Activated CD4-positive, alpha-beta T cell treated with anti-CD3 and anti-CD28 coated beads for 48 hours (primary cell): ENCODE measurements at places on chromosomes 7 and 10.

DNA sequence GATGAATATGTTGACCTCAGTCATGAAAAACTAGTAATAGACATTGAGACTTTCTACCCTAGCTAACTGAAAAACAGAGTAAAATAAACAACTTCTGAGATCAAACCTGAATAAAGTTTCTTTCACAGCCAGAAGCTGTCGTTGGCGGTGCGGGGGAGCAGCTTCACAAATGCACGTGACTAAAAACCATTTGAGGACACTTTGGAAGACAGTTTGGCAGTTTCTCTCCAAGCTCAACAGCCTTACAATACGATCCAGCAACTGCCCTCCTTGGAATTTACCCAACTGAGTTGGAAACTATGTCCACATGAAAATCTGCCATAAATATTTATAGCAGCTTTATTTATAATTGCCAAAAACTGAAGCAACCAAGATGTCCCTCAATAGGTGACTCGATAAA is 63.1 kb downstream of the CYTH3 start:
- no peak for DNase-seq

DNA sequence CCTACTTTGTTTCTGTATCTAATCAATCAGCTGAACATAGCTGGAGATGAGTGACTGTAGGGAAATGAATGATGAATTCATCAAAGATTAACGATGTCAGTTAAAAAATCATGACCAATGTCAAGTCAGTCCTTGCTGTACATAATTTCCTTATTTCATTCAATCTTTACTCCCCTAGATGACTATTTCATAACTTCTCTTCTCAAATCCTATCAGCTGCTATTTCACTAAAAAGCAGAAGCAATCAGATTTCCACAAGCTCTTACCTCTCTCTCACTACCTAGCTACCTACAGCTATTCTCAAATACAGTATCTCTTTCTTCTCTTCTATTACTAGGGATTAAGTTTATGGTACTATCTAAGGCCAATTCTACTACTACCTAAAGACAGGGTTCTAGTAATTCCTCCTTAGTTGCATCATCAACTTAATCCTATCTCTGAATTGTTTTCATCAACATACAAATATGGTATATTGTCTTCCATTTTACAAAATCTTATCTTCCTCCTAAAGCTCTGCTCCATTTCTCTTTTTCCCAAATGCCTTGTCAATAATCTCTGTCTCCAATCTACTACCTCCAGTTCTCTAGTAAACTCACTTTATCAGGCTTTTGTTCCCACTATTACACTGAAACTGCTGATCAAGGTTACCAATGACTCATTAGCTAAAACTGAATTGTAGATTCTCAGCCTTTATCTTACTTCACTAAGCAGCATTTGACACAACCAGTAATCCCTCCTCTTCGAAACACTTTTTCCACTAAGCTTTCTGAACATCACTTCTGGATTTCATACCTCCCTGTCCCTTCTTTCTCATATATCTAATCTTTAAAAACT is 28.4 kb downstream of the JMJD1C start:
- DNase-seq: no peak

GRCh38 chr7:66150471-66150870 is 35.8 kb downstream of the CRCP start:
- no peak for DNase-seq

GRCh38 chr7:107212725-107213124 is 43.9 kb downstream of the HBP1 start:
- no peak for DNase-seq

- DNase-seq: no peak
Observed at GRCh38 chr7:17123020-17123419, 175.4 kb upstream of the AHR start.

- no peak for DNase-seq
Observed at GRCh38 chr10:7988989-7989388, 65.5 kb upstream of the GATA3 start.
